ENCODE measurements at places on chromosomes 16 and 17. TPM values are rescaled to one million over a fixed set of nuclear protein-coding genes. Genes with fewer than 3 reads are reported as not detected.

DNA sequence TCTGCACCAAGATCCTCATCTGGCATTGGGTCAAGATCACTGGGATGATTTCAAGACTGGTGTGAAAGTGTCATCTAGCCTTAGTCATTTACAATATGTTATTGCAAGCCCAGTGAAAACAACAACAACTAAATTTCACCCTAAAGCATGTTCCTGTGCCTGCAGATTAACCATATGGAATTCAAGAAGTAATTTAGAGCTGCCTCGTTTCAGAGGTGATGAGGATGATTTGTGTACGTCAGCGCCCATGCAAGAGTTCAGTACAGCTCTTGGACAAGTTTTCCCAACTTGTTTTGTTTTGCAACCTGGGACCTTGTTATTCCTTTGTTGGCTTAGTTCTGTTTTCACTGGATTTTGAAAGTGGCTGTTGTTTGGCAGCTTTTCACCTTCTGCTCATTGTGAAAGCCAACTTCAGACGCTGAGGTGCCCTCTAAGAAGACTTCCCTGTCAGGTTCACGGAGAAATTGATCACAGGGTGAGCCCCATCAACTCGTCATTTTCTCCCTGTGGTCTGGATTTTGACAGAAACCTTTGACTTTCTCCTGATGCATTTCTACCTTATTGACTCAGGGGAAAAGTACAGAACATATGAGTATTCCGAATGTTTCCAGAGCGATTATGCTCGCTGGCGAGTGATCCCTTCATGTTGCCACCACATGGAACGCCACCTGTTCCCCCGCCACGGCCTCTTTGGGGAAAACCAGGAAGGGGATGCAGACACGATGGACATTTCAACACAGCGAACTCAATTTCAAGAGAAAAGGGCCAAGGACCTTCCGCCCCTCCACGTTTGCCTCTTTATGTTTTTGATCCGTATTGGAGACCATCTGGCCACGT lies 85.6 kb downstream of the FOXL1 start:
- no peak for DNase-seq

GRCh38 chr17:68792042-68792685 lies 163.0 kb downstream of the ABCA8 start:
- no peak for DNase-seq

DNA sequence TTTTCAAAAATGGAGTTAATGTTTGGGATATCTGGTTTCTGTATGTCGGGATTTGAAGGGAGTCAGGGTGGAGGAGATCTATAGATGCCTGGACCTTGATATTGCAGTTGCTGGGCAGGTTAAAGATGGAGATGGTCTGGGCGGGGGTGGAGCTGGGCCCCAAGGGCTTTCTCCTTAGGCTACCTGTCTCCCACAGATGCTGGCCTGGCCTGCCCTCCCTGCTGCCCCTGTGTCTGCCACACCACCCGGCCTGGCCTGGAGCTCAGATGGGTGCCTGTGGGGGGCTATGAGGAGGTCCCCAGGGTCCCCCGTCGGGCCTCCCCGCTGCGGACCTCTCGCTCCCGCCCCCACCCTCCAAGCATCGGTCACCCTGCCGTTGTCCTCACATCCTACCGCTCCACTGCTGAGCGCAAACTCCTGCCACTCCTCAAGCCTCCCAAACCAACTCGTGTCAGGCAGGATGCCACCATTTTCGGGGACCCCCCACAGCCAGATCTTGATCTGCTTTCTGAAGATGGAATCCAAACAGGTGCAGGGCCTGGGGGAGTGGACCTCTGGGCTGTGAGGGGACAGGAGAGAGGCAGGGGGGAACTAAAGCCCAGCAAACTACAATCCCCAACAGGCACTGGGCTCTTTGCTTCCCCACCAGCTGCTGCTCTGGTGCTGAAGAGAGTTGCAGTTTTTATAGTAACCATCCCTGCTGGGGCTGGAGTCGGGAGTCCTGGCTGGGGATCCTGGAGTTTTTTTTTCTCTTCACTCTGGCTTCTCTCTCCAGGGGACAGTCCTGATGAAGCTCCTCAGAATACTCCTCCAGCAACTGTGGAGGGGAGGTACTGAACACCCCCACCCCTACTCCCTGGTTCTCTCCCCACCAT lies 2.9 kb downstream of the ARHGEF15 start:
- no peak for DNase-seq

The SLC16A6 gene
- total RNA-seq: not detected

The MYO15A gene
- total RNA-seq: 0.32 TPM

Measured in foreskin keratinocyte (primary cell).